PC-3 (cell line): ENCODE measurements at places on chromosomes 16 and 17.
A peak's percentile ranks its signal among the peaks of the same experiment; 100 is the strongest.

DNA sequence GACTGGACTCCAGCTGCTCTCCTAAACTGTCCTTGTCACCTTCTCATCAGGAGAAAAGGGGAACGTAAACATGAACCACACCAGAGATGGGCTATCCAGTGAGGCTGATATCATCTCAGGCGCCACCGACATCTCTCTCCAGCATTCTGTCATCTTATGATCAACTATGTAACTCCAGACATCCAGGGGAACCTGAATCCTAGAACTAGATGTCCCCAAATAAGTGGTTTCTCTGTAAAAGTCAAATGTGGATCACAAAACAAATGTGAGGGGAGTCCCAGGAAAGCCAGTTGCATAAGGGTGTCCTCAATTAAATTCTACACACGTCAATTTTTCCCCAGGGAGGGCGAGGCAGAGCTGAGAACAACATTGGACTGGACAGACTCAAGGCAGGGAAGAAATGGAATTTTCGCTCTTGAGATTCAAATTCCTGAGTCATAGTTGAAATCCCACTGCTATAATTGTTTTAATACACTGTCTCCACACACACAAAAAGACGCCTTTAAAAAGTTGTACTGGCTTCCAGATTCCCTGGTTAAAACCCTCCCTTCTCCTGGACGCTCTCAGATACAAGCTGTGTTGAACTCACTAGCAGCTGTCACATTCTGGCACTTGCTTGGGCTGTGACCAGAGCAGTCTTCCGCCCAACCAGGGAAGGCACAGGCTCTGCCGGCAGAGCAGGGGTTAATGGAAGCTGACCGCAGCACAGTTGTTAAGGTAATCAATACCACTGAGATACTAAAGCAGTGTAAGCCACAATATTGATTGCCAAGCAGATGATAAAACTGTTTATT is 62.6 kb downstream of the ZFHX3 start:
- DNase-seq, result no peak

GRCh38 chr17:81890447-81891302 is 711 bp downstream of the ALYREF start:
- no peak for DNase-seq

DNA sequence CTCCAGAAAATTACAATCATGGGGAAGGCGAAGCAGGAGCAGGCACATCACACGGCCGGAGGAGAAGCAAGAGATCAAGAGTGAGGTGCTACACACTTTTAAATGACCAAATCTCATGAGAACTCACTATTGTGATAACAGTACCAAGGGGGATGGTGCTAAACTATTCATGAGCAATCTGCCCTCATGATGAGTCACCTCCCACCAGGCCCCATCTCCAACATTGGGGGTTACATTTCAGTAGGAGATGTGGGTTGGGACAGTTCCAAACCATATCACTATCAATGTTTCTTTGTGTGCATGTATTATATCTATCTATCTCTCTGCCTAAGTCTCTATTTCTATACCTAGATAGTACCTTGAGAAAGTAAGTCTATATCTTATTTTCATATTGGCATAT is 724.8 kb downstream of the CDH11 start:
- DNase-seq, result peak; percentile 57

DNA sequence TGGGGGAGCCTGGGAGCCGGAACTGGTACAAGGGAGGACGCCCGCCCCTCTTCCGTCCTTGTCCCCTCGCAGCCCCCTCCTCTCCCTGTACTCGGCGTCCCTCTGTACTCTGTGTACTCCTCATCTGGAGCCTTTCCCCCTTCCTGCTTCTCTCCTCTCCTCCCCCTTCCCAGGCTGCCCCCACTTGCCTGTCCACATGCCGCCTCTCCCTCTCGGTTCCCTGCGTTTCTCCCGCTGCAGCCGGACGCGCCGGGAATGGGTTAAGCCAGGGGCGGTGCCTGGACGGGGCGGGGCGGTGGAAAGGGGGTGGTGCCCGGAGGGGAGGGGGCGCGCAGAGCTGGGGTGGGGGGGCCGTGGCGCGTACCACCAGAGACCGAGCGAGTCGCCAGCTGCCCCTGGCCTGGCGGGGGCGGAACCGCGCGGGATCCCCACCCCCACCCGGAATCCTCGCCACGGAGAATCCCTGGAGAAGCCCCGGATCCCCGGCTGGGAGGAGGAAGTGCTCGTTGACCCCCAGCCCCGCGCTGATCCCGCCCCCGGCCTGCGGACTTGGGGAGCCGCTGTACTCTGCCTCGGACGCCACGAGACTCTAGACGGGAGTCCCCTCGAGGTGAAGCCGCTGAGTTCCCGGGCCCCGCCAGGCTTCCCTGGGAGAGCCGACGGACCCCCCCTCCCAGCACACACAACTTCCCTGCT is 22.6 kb downstream of the GJD3 start:
- DNase-seq, result peak; percentile 41

DNA sequence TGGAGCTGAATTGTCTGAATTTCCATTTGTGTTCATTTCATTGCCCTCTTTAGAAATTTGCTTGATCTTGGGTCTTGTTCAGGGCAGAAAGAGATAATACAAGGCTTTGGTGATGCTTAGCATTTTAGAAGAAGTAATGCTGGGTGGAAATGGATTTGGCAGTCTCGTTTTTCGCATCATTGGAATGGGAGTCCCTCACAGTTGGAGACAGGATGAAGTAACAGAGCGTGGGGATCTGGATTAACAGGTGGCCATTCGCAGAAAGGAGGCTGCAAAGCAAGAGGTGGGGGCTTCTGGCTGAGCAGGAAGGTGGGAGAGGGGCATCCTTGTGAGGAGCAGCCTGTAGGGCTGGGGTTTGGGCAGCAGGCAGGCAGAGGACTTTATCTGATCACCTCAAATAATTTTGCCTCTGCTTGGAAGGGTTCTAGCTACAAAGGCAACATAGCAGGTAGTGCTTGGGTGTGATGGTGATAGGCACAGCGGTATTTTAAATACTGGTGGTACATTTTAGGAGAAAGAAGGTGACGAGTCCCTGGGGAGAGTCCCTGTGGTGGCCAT is 17.0 kb downstream of the KSR1 start:
- no peak for DNase-seq

DNA sequence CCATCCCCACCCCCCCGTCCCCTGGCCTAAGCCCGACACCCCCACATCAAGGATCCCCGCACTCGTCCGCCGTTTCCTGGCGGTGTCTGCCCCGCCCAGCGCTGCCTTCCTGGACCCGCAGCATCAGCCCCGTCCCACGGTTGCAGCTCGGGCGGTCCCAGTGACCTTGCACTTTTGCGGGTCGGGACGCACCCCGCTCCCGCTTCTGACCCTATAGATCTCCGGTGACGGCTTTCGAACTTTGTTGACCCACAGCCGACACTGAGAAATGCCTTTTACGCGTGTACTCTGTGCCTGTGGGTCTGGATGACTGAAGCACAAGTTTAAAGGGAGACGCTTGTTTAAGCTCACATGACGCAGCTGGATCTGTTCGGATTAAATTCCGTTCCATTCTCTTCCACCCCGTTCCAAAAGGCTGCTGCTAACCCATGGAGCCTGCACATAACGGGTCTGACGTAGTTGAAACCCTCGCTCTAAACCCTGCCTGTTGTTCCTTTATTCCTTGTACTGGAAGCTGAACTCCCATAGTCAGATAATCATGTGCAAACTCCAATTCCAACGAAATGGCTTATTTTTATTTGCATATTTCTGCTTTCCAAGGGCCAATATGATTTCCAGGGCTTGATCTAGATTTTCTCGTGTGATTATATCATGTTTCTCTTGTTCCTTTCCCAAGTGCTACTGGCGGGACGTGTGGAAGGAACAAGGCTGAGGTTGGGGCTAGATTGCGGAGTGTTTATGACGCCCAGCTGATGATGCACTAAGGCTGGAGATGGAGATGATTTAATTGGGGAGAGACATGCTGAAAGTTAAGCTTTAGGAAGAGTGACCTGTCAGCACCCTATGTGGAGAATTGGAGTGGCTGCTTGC is 834 bp downstream of the FLYWCH1 start:
- DNase-seq, result peak; percentile 25

GRCh38 chr17:42286411-42287221 is 1.7 kb upstream of the STAT5A start:
- no peak for DNase-seq

DNA sequence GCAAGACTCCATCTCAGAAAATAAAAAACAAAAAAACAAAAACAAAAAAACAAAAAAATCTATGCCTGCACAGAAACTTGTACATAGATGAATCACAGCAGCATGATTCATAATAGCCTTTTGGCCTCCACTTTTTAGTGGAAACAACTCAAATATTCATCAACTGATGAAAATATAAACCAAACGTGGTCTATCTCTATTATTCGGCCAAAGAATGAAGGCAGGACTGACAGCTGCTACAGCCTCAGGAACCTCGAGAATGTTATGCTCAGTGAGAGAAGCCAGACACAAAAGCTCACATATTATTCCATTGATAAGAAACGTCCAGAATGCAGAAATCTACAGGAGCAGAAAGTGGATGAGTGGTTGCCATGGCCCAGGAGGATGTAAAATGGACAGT is 19.8 kb downstream of the PPL start:
- peak; percentile 46 for DNase-seq

- no peak for DNase-seq
These were observed 12.4 kb upstream of the SUPT4H1 start for GRCh38 chr17:58364270-58364942.

GRCh38 chr16:12750554-12750918 is 53.2 kb downstream of the CPPED1 start:
- DNase-seq, result no peak

DNA sequence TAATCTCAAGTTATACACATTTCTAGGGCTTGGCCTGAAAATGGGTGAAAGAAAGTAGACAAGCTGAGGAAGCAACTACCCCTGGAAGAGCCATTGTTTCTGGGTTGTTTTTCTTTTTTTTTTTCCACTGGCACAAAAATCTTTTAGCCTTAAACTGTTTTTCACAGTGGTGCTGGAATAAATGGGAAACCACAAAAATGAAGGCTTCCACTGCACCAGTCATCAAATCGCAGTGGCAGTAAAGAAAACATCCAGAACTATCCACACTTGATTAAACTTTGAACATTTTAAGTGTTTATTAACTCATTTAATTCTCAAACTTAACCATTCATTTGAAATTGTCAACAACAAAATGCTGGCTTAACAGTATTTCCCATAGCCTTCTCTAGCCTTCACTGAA is 14.3 kb downstream of the CMTM4 start:
- DNase-seq, result no peak

DNA sequence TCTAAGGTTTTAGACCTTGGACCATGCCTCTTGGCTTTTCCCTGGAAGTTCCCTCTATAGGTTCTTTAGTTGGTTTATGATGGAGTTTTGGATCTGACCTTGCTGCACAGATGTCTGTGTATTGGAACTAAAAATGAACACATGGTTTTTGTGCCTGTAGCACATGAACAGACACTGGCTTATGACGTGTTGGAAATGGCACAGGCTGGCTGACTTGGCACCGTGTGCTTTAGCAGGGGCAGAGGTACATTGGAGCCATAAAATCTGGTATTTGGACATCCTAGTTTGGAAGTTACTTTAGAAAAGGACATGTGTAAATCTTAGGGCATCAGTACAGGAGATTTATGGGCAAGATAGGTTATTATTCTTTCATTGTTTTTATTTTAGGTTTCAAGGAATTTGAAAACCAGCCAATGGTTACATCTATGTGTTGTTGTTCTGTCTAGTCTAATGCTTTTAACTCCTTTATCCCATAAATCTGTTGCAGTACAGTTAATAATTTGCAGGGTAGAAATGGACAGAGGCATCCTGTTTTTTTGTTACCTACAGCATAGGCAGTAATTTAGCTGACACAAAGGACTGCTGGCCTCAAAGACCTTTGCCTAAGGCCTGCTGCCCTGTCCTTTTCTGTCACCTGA is 6.0 kb downstream of the SOCS7 start:
- no peak for DNase-seq

DNA sequence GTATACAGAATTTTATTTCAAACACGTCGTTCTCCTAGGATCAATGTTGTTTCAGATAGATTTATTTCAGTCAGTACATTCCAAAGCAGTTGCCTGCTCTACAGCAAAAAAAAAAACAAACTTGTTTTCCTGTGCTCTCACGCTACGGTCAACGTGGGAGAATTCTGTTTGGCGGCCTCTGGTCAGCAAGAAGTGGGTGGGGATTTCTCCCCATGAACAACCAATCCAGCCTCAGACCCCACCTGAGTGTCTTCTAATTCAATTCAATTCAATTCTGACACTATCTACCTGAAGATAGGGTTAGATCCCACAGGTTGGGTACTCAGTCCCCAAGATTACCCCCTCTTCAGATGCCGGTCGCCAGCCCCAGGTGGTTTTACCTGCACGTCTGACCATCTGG is 22.1 kb downstream of the C17orf58 start:
- no peak for DNase-seq

DNA sequence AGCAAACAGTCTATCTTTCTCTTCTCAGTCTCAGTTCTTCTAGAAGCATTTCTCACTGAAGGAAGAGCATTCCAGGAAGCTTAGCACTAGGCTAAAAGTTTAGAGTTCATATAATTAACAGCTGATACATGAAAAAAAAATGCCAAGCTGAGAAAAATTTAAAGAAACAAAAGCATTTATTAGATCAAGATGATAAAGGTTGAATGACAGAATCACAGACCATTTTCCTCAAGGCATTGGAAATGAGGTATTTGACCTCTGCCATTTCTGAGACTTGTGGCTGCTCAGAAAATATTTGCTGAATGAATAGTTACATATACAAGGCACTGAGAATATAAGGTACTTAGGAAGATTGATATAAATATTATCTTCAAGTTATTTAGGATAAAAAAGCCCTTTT is 901.6 kb upstream of the GOT2 start:
- DNase-seq, result peak; percentile 44

DNA sequence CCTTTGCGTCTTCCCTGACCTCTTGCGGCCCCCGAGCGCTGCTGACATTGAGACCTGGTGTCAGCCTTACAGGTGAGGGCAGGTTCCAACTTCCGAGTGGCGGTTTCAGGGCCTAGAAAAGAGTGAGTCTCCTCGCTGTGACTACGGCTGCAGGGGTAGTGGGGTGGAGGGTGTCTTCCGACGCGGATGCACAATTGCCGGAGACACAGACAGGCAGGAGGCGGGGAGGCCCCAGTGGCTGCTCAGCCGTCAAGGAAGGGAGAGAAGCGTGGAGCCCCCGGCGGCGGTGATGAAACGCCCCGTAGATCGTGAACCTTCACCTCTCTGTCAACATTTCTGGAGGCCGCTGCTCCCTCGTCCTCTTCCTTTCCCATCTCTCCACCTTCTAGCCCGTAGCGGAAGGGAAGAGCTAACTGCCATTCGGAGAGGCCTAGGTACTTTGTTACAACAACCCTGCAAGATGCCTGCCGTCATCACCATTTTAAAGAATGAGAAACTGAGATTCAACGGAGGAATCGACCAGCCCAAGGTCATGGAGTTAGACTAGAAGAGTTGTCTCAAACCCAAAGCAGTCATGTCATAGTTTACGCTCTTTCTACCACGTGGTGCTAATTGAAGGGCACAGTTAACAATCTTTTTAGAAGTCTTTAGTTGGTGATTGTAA is 485 bp downstream of the DNAJA3 start:
- DNase-seq, result no peak
